Activated T-cell treated with anti-CD3 and anti-CD28 coated beads for 1 hour (primary cell): ENCODE measurements at places on chromosomes 2 and 18.

- DNase-seq = no peak
Measured at GRCh38 chr2:218125626-218126080, at the start of gene CXCR2. Gene CXCR2, plus strand, starts transcription at chr2:218126028. Its CDS starts 8,774 bp downstream, at chr2:218134802.

DNA sequence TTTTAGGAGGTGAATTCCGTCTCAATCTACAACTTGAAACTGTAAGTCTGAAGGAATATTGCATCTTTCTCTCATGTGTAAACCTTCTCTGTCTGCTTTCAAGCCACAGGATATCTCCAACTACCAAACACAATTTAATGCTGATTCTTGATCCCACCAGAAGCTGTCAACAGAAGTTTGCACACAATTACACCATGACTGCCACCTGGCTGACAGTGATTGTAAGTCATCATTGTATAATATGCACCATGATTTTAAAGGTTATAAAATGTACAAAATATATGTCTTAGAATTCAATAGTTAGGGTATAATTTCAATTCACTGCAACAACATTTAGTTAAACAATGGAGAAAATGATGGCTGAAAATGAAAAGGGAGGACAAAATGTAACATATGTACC, 18.4 kb downstream of the PREPL start:
- no peak for DNase-seq

- DNase-seq = no peak
Measured at GRCh38 chr2:73839653-73840411, 11.1 kb downstream of the STAMBP start.

DNA sequence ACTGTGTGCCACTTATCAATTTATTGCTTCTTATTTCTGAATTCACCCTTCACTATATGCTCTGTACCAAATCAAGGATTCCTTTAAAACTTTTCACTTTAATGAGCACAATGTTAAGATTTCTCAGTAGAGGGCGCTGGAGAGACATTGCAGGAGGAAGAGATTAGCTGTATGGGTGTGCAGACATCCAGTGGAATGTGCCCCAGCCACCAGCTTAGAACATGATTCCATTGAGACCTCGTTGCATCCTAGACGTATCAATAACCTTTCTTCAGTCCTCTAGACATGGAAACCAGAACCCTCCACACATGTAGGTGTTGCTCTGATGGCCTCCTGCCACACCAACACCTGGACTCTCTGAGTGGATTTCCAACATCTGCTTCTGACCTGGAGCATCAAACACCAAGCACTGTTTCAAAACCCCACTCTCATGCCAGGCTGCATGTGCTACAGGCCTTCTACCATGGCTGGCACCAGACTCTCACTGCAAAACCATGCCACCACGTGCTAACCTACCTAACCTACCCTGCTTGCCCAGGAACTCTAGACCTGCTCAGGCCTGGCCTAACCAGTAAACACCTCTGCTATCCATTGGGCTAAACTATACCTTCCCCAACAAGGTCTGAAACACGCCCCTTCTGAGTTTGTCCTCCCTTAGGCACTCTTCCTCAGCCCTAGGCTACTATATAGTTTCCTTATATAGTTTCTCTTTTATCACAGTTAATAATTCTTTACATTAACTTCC, 633.2 kb upstream of the PKDCC start:
- no peak for DNase-seq

DNA sequence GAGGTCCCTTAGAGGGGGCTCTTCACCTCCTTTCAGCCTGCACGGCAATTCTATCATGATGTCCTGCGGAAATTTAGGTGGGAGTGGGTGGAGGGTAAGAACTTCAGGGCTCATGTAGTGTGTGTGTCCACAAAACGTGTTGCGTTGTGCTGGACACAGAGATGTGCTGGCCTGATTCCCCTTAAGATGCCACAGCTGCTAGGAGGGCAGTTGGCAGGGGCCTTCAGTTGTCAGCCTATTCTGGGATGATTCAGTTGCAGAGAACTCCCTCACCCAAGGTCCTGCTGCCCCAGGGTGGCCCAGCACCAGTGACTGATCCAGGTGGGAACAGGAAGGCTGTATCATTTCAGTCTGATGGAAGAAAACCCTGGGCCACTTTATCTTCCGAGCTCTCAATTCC, 1.0 kb upstream of the HJURP start:
- DNase-seq = no peak

DNA sequence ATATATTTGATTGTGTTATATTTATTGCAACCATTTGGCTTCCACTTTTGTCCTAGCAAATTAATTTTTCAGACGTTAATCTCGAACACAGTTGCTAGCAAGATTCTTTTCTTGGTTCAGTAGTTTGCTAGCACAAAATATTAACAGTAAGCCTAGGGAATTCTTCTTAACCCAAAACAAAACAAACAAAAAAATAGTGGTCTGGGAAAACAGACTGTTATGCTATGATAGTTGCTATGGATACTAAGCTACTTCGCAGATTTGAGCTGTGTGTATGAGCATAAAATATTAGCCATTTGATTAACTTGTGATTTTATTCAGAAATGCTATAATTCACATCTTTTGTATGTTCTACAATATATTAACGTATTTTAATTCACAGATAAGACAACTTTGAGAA, 541.5 kb upstream of the NETO1 start:
- no peak for DNase-seq

GRCh38 chr2:149819356-149819957, 231.9 kb upstream of the MMADHC start:
- no peak for DNase-seq

GRCh38 chr2:75311993-75312392, 112.7 kb upstream of the TACR1 start:
- no peak for DNase-seq
